ENCODE measurements at places on chromosomes 11 and 22.

GRCh38 chr22:31333641-31334040, 12.5 kb downstream of the PATZ1 start:
- no peak for DNase-seq

GRCh38 chr11:121589946-121590537, 137.3 kb upstream of the SORL1-AS1 start:
- DNase-seq, result no peak

- no peak for DNase-seq
Observed at GRCh38 chr22:48489551-48490499, 1337.8 kb downstream of the BRD1 start.

- DNase-seq, result no peak
Observed at GRCh38 chr11:43503417-43503816, 144.7 kb downstream of the TTC17 start.

- no peak for DNase-seq
Observed at GRCh38 chr11:104410336-104410735, 246.4 kb upstream of the PDGFD start.

DNA sequence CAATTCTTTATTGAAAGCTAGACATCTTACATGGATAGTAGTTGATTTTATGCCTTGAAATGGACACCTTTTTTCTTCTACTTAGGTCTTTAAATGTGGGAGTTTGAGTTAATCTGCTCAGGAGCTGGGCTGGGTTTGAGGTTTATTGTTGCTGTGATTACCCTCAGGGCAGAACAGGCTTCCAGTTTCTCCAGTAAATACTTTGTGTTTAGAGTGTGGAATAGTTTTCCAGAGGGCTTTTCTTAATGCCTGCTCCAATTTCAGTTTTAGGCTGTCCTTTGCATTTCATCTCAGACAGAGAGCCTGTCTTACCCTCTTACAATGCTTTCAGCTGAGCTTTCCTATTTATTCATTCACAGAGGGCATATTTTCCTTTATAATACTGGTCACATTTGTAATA, 69.9 kb upstream of the ADORA2A start:
- no peak for DNase-seq

GRCh38 chr22:20859615-20860014, 808 bp downstream of the SNAP29 start:
- no peak for DNase-seq

GRCh38 chr11:107018219-107018901, at the start of gene GUCY1A2:
GUCY1A2 (minus strand) TSS chr11:107018476; CDS start chr11:107018055, 421 bp downstream.
- DNase-seq, result no peak

DNA sequence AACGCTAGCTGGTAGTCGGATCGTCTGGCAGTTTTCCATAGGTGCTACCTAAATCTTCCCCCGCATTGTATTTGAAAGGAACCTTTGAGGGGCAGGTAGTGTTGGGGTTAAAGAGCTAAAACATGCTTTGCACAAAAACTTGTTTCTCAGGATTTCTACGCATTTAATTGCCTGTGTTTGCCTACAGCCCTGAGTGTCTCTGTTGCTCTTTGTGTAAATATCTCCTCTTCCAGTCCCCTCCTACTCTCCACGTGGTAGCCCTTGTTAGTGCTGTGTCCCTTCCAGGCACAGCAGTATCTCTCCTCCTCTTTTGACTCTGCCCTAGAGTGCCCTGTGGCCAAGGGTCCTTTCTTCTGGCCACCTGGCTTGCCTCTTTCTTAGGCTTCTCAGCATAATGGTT, 81.7 kb downstream of the BARX2 start:
- no peak for DNase-seq

- no peak for DNase-seq
Observed at GRCh38 chr11:121681550-121682268, 228.9 kb upstream of the SORL1-AS1 start.

DNA sequence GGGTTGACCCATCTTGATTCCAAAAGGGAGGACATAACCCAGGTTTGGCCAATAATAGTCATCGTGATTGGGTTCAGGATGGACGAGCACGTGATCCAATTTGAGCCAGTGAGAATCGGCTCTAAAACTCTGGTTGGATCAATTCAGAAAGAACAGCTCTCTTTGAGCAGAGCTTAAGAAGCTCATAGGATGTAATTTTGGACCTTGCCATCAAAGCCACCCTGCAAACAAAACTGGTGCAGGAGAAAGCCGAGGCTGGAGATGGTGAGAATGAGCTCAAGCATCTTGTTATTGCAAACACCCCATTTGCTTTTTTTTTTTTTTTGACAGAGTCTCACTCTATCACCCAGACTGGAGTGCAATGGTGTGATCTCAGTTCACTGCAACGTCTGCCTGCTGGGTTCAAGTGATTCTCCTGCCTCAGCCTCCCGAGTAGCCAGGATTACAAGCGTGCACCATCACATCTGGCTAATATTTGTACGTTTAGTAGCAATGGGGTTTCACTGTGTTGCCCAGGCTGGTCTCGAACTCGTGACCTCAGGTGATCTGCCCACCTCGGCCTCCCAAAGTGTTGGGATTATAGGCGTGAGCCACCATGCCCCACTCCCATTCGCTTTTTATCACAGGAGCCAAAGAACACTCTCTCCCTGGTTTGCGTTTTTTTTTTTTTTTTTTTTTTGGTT, 13.8 kb upstream of the MIAT start:
- DNase-seq, result no peak

GRCh38 chr11:78583889-78584288, 9.2 kb upstream of the NARS2 start:
- no peak for DNase-seq

- no peak for DNase-seq
Observed at GRCh38 chr11:86784241-86784681, 16.1 kb upstream of the PRSS23 start.

DNA sequence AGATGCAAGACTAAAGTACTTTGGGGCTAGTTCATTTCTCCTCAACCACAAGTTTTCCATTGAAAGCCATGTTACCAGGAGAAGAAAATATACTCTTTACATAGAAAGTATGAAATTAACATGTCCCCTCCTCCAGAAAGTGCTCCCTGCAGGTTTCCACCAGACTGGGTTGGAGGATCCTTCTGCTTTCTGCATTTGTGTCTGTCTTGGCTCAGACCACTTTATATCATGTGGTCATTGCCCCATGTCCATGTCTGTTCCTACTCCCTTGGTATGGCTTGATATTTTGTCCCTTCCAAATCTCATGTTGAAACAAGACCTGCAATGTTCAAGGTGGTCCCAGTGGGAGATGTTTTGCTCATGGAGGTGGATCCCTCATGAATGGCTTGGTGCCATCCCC, 28.4 kb upstream of the ACER3 start:
- DNase-seq, result no peak

DNA sequence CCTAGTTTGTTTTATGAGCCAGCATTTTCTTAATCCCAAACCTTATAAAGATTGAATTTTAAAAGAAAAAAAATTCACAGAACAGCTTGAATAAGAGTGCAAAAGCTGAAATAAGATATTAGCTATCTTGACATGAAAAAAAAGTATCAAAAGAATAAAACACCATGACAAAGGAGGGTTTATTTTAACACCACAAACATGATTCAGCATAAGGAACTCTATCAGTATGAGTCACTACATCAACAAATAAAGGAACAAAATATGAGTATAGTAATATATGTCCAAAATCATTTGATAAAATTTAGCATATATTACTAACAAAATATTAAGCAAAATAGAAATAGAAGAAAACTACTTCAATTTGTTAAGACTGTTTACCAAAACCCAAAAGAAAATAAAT, 9.6 kb upstream of the LMO1 start:
- no peak for DNase-seq

- DNase-seq, result no peak
Observed at GRCh38 chr11:39236916-39237315, 2222.5 kb downstream of the LRRC4C start.

DNA sequence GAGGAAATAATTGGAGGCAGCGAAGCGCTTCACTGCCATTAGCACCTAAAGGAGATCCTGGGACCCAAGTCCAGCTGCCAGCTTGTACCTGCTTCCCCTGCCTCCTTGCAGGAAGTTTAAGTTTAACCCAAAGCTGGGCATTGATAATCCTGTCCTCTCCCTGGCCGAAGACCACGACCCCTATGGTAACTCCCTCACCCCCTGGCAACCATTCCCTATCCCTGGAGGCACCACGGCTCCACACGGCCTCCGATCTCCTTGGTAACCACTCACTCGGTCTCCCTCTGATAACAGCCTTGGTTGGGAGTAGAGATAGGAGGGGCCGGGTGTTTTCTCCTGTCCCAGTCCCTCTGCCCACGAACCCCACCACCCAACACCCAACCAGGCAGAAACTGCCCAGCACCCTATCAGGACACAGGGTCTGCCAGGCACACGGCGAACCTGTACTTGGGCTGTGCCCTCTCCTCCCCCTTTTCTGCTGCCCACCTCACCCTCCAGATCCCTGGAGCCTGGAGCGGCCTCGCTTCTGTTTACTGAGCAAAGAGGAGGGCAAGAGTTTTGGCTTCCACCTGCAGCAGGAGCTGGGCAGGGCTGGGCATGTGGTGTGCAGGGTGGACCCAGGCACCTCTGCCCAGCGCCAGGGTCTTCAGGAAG, 833 bp downstream of the NHERF4 start:
- no peak for DNase-seq

- no peak for DNase-seq
Observed at GRCh38 chr11:129636926-129637325, 178.7 kb upstream of the TMEM45B start.

GRCh38 chr22:17743661-17744411, 30.4 kb downstream of the BID start:
- DNase-seq, result no peak

- DNase-seq, result no peak
Observed at GRCh38 chr22:42418811-42419242, 13.4 kb downstream of the NFAM1 start.

DNA sequence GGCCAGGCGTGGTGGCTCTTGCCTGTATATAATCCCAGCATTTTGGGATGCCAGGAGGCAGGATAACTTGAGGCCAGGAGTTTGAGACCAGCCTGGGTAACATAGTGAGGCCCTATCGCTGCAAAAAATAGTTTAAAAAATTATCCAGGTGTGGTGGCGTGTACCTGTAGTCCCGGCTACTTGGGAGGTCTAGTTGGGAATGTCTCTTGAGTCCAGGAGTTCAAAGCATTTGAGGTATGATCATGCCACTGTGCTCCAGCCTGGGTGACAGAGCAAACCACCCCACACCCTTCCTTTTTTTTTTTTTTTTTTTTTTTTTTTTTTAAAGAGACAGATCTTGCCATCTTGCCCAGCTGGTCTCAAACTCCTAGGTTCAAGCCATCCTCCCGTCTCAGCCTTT, 16.8 kb downstream of the CBL start:
- DNase-seq, result no peak

- DNase-seq, result no peak
Observed at GRCh38 chr11:106473089-106473722, 395.7 kb downstream of the AASDHPPT start.

DNA sequence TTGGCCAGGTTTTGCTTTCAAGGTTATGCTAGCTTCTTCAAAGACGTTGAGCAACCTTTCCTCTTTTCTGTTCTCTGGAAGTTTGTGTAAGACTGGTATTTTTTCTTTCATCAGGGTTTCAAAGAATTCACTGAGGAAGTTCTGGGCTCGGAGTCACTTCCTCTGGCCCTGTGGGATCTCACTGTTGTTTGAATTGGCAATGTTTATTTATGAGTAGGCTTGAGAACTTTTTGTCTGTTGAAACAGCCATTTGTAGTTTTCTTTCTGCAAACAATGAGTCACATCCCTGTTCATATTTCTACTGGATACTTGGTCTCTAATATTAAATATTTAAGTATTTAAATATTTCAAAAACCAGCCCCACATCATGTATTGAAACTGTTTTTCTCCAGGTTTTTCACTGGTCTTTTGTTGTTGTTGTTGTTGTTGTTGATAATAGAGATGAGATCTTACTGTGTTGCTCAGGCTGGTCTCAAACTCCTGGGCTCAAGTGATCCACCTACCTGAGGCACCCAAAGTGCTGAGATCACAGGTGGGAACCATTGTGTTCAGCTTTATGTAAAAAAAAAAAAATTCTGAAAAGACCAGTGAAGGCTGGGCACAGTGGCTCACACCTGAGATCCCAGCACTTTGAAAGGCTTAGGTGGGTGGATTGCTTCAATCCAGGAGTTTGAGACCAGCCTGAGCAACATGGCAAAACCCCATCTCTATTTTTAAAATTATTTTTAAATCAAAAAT, 26.9 kb downstream of the SUSD2 start:
- DNase-seq, result no peak

- no peak for DNase-seq
Observed at GRCh38 chr11:77589181-77589520, 602 bp upstream of the AQP11 start.

- DNase-seq, result no peak
Observed at GRCh38 chr11:71086687-71087258, 165.6 kb downstream of the SHANK2 start.

Measured in stimulated activated CD4-positive, alpha-beta T cell treated with anti-CD3 and anti-CD28 coated beads, Interleukin-1b, Interleukin-23, amount 100 ng/mL, for 4 hours (primary cell).